ENCODE measurements at places on chromosomes 5 and 9. TPM values are rescaled to one million over a fixed set of nuclear protein-coding genes. Genes with fewer than 3 reads are reported as not detected.

The BOD1 gene
- total RNA-seq = 57.0 TPM

The GABRA6 gene
- not detected for total RNA-seq

The IL13 gene
- not detected for total RNA-seq

The ARRDC1 gene
- total RNA-seq = 21.9 TPM

The ENHO gene
- not detected for total RNA-seq

The PCDHGA1 gene
- under 0.01 TPM for total RNA-seq

The ECSCR gene
- 1.0 TPM for total RNA-seq

The ZNF474 gene
- under 0.01 TPM for total RNA-seq

The MYMK gene
- not detected for total RNA-seq

The CTSL gene
- 128 TPM for total RNA-seq

The ARID3C gene
- total RNA-seq = not detected

The SPINK7 gene
- total RNA-seq = not detected

The RNF183 gene
- total RNA-seq = not detected

Data from bronchus fibroblast of lung (primary cell).